ENCODE measurements at places on chromosomes 13 and 19.

- DNase-seq, result no peak
These were observed 721.8 kb downstream of the PCDH9 start for GRCh38 chr13:66508153-66508909.

DNA sequence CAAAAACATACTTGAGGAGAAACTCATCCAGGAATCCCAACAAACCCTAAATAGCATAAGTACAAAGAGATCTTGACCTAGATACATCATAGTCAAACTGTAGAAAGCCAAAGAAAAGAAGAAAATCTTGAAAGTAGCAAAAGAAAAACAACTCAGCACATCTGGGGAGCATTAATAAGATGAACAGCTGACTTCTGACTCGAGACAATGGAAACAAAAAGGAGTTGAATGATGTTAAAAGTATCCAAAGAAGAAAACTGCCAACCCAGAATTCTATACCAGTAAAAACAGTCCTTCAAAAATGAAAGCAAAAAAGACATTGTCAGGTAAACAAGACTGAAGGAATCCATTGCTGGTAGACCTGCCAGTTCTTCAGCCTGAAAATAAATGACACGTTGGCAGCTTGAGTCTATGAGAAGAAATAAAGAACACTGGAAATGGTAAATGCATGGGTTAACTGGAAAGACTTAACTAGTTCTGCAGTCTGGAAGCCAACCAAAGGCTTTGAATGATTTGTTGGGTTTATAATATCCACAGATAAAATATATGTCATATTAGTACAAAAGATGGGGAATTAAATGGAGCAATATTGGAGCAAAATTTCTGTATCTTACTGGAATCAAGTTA, 46.8 kb downstream of the TSSK6 start:
- DNase-seq, result no peak

DNA sequence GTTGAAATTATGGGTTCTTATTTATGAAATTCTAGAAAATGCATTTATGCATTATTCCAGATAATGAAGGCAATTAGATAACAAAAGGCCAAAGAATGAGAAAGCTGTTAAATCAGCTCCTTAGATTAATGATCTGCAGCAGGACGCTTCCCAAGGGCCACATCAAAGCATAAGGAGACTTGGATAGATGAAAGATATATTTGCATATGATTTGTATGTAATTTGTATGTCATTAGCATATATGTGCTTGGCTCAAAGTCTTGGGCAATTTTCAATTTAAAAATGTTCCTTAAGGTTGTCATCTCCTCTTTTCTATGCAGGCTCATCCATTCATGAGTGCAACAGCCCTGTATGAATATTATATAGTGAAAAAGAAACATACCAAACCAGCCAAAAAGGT, 126.8 kb upstream of the IRS2 start:
- DNase-seq, result no peak

GRCh38 chr19:2678044-2678671, 24.3 kb downstream of the GNG7 start:
- DNase-seq, result no peak

GRCh38 chr13:41384749-41385503, 72.4 kb upstream of the RGCC start:
- DNase-seq, result no peak

GRCh38 chr13:47858042-47859025, 142.7 kb downstream of the SUCLA2 start:
- peak; percentile 75 for DNase-seq

All from AG09309 (cell line).